Stimulated activated CD4-positive, alpha-beta T cell treated with anti-CD3 and anti-CD28 coated beads, Interleukin-15, amount 100 ng/mL, for 48 hours (primary cell): ENCODE measurements at places on chromosomes 2 and 18.

DNA sequence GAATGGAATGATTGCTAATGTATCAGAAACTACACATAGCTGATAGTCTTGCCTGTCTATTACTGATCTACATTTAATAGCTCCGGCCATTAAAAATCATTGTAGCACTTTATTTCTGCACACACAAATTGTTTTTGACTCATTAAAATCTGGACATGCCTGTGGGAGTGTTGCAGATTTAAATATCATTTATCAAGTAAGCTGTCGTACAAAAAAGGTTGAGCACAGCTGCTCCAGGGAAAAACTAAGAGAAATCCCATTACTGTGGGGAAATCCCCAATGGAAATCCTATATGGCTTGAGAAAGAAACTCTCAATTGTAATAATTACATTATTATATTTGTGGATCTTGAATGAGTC lies 99.6 kb upstream of the CERS6 start:
- DNase-seq, result no peak

DNA sequence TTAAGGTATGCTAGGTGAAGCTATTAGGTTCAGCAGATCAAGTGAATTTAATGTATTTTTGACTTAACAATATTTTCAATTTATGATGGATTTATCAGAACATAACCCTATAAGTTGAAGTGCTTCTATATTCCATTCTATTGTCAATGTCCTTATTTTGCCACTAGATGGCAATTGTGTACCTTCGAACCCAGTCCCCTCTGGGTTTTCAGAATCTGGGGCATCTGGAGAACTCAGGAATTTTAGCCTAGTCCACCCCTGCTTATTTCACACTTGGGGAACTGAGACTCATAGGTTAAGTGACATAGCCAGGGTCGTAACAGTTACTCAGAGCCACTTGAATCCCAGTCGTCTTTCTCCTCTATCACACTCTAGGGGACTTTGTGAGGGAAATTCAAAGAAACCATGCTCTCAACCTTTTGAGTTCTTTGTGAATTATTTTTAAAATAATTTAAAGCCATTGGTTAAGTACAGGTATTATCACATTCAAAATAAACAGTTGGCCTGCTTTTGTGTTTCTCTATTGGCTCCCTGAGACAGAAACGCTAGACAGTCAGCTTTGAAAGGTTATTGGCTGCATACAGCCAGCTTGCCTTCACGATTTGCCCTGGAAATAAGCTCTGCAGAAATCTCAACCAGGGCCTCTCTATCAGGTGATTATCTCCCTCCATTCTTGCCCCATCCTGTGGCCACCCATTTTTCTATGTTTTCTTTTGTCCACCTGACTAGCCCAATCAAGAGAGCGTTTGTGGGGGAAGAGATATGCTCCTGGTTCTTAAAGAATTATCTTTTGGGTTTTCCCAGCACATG lies 145.0 kb downstream of the TTC27 start:
- no peak for DNase-seq

- DNase-seq, result no peak
These were observed 79.3 kb downstream of the SH3RF3 start for GRCh38 chr2:109208071-109208950.

- no peak for DNase-seq
These were observed 56.3 kb upstream of the UPP2 start for GRCh38 chr2:158045362-158045761.

GRCh38 chr2:222960126-222960525 lies 91.9 kb upstream of the KCNE4 start:
- DNase-seq, result no peak

DNA sequence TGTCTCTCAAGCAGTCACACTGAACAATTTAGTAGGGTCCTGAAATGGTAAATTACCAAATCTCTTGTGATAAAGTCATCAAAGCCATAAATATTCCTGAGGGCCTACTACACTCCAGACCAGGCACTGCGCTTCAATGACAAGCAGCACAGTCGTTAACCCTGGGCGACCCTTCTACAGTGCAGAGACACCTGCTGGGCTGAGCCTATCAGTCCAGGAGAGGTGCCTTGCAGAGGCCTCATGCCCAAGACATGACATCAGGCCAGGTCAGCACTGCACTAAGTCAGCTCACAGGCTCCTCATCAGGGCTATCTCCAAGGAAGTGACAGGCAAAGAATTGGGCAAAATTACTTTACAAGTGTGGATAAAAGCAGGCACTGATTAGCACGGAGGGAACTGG lies 166.4 kb upstream of the EPB41L3 start:
- no peak for DNase-seq

DNA sequence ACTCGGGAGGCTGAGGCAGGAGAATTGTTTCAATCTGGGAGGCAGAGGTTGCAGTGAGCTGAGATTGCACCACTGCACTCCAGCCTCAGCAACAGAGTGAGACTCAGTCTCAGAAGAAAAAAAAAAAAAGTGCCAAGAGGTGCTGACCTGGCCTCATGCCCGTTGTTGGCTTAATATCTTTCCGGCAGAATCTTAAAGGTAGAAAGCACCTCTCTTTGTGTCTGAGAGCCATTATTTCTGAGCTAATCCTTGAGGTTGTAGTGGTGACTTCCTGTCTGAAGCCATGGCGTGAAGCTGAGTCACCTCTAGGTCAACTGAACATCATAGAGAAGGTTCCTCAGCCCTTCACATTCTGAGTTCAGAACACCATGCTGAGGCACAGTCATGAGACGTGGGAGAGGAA lies 60.4 kb downstream of the WDSUB1 start:
- no peak for DNase-seq

DNA sequence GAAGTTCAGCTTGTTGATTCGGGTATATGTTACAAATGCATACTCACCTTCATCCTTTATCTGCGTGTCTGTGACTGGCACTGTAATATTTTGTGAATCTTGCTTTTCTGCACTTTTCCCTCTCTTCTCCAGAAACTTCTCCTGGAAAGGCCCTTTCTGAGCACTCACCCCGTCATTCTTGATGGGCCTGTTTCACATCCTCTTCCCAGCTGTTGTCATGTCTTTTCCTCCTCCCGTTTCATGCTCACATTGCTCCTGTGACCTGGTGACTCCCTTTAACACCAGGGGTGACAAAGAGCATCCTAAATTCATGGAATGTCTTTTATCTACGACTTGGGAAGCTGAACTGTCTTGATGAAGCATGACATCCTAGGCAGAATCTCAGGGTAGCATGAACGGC lies 65.8 kb downstream of the CD8B2 start:
- no peak for DNase-seq

- no peak for DNase-seq
These were observed 10.1 kb upstream of the ATP8B1 start for GRCh38 chr18:57813245-57813644.

GRCh38 chr18:79258447-79258846 lies 137.3 kb upstream of the NFATC1 start:
- no peak for DNase-seq

- DNase-seq, result no peak
These were observed 472.1 kb downstream of the PARD3B start for GRCh38 chr2:205017381-205017780.

DNA sequence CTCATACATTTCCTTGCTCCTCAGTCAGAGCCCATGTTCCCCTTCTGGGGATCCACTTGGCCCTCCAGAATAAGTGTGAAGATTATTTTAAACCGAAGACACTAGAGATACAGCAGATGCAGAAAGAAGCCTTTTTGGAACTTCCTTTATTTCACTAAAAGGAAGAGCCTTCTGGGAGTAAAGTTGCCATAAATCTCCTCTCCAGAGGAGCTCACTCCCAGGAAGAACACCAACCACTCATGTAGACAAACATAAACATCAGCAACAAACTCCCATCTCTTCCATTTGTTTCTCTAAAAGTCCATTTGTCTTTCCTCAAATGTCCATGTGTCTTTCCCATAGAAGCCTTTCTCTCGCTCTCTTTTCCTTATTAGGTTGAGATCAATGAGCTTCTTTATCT lies 62.4 kb upstream of the MSH6 start:
- DNase-seq, result no peak

DNA sequence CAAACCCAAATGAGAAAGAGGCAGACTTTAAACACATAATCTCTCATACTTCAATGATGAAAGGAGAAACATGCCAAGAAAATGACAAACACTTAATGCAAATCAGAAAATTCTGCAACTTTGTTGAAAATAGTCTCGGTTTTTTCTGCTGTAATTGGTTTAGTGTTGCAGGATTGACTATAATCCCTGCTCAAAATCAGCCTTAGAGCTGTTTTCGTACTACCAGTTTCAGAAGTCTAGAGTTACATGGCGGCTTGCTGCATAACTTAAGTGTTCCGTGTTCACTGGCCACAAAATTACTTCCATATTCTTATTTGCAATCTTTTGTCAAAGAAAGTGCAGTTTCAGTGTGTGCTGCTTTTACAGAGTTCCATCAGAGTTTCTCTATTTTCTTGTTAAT lies 48.9 kb upstream of the ITGAV start:
- no peak for DNase-seq

- no peak for DNase-seq
These were observed 325.4 kb upstream of the FIGN start for GRCh38 chr2:164061129-164061746.

DNA sequence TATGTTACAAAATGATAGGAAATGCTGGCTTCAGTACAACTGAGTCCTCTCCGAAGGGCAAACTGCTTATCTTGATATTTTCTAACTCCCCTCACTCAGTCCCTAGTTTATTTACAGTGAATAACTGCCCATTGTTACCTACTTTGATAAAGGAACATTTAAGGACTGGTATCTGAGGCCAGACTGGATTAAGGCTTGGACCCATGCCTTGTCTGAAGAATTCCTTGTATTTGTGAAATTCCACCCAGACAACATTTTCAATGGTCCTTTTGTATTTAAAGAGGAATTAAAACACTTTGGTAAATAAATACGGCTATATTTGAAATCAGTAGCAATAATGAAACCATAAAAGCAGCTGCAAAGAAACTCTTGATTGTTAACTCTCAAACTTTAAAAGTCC lies 58.3 kb downstream of the PELI1 start:
- DNase-seq, result no peak

GRCh38 chr2:132549935-132550670 lies 119.9 kb downstream of the LYPD1 start:
- DNase-seq, result no peak

GRCh38 chr2:195356026-195356425 lies 301.0 kb upstream of the SLC39A10 start:
- no peak for DNase-seq

DNA sequence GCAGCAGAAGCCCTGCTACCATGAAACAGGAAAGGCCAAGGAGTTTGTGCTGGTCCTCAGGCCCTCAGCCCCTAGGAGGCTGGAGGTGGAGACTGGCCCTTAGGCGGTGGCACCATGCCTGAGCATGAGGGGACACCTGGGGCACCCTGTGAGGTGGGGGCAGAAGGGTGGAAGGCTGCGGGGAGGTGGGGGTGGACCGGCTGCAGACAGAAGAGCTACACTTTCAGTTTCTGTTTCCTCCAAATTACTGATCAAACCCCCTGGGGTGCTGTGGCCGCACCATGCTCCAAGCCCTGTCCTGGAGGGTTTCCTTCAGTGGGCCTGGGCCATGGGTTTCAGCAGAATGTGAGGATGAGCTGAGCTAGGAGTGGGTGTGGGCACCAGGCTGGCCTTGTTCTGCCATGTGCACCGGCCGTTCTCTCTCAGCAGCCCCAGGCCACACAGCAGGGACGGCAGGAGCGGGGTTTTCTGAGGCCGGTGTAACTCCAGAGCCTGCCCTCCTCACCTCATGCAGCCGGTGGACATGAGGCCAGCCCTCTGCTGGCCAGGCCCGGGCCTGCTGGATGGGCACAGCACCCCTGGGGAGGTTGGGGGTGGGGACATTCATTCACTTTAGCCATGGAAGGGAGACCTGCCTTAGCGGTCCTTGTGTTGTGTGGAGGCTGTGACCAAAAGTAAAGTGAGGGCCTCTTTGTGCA lies 51.5 kb downstream of the PLEKHB2 start:
- no peak for DNase-seq

DNA sequence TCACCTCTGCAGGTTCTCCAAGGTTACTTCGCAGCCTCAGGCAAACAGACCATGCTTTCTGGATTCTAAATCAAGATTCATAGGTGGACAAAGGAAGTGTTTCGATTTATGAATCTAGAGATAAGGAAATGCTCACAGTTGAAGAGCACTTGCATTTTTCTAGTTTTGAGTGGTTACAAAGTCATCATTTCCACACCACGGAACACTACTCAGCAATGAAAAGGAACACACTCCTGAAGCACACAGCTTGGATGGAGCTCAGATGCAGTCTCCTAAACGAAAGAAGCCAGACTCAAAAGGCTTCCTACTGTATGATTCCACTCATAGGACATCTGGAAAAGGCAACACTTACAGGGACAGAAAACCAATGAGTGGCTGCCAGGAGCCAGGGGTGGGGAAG lies 31.7 kb downstream of the SDC1 start:
- no peak for DNase-seq

DNA sequence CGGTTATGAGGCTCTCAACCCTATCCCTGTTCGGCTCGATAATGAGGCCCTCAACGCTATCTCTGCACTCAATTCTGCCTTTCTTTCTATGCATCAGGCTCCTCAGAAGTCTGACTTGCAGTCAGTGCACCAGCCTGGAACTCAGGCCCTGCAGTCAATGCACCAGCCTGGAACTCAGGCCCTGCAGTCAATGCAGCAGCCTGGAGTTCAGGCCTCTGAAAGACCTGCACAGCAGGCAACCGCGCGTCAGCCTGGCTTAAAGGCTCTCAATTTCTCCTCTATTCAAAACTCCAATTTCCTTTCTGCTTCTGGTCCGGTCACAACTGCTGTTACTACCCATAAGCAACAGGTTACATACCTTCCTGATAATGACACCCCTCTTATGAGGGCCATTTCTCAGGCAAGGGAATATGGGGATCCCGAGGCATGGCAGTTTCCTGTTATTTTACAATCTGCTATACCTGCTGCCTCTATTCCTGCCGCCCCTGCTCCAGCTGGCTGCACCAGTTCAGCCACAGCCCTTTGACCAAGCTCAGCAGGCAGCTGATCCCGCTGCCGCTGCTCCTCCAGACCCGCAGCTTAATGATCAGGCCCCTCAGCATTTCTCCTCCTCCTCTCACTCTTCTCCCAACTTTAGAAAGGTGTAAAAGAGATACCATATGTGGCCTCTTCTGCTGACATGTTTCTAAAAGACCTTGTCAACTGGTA lies 933.6 kb upstream of the FANCL start:
- no peak for DNase-seq

- no peak for DNase-seq
These were observed 1.9 kb downstream of the TCF23 start for GRCh38 chr2:27150639-27151230.

- no peak for DNase-seq
These were observed 25.9 kb downstream of the HS6ST1 start for GRCh38 chr2:128292599-128293425.

GRCh38 chr2:52934323-52934898 lies 833.2 kb upstream of the CHAC2 start:
- DNase-seq, result no peak

DNA sequence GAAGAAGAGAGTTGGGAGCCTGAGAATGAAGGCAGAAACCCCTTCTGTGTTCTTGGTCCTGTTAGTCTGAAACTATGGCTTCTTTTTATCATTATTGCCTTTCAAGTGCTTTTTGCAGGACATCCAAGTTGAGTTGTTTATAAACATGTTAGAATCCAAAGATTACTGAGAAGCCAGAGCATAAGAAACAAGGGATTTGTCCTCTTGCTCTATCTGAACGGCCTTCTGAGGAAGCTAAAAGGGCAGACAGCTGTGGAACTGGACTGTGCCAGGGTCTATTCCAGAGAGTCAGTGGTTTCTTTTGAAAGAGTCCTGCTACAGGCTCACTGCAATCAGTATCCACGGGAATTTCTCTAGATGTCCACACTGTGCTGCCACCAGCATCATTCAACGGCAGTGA lies 86.6 kb downstream of the ARHGAP28 start:
- no peak for DNase-seq
